ENCODE measurements at places on chromosomes 3 and 15.

DNA sequence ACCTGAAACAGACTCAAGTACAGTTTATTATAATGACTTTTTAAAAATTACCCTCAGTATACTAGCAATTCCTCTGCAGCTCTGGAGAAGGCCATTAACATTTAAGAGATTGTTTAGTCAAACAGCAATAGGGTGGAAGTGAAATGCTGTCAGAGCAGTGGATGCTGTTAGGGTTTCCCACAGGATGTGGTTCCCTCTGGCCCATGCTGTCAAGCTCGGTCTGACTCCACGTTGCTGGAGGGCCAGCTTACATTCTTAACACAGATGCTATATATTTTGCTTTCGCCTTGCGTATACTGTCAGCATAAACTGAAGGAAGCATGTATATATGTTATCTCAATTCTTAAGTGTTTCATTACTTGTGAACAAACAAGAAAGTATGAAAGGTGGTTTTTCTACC lies 231.1 kb upstream of the COL8A1 start:
- no peak overlapping the region for H3K4me3 ChIP-seq
- peaks cover 10% of the 10 kb centered on the region for H3K4me1 ChIP-seq
- H3K27ac ChIP-seq = no peak overlapping the region
- H3K27me3 ChIP-seq = no peaks in the 10 kb centered on the region

DNA sequence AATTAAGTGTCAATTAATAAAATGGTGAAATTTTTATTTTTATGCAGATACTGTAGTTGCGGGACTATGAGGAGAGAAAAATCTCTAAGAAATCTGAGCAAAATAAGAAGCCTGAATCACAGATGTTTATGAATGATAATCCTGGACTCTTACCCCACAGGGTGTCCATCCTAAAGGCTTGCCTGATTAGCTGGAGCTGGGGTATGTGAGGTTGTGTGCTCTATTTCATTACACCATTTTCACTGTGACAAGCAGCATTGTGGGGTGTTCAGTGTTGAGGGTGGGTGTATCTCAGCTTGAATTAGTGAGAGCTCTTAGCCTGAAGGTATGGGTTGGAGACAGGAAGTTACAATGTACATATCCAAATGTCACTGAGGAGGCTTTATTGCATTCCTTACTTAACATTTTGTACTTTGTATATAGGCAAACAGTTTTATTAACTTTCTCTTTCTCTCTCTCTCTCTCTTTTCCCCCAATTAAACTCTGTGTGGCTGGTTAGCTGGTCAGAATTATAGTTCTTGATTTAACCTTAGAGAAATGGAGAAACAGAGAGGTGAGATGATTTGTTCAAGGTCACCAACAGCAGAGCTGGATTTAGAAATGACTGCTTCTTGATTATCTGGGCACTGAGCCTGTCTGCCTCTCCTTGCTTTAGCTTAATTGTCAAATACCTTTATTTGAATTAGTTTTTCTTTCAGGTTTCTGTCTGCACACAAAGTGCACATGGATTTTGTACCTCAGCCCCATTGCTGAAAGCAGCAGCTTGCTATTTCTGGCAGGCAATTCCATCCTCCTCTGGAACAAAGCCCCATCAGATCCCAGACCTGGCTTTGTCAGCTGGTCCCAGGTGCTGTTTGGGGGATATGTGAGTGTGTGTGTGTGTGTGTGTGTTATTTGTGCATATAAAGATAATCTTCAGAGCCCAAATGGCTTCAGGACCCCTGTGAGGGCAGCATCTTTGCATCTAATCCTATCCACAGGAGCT lies 35.8 kb downstream of the GJD2 start:
- H3K27ac ChIP-seq = peak overlapping the region; percentile 29
- H3K4me3 ChIP-seq = no peak overlapping the region
- H3K36me3 ChIP-seq = no peaks in the 10 kb centered on the region
- DNase-seq = no peak
- H3K4me1 ChIP-seq = peaks cover 6% of the 10 kb centered on the region

DNA sequence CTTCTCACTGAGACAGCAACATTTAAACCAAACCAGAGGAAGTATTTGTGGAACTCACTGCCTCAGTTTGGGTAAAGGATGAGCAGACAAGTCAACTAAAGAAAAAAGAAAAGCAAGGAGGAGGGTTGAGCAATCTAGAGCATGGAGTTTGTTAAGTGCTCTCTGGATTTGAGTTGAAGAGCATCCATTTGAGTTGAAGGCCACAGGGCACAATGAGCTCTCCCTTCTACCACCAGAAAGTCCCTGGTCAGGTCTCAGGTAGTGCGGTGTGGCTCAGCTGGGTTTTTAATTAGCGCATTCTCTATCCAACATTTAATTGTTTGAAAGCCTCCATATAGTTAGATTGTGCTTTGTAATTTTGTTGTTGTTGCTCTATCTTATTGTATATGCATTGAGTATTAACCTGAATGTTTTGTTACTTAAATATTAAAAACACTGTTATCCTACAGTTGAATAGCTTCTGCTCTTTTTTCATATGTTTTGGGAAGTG lies 23.3 kb downstream of the CLDN18 start:
- DNase-seq = no peak
- no peak overlapping the region for H3K4me3 ChIP-seq
- no peak overlapping the region for H3K27ac ChIP-seq
- H3K36me3 ChIP-seq = peaks cover 6% of the 10 kb centered on the region

DNA sequence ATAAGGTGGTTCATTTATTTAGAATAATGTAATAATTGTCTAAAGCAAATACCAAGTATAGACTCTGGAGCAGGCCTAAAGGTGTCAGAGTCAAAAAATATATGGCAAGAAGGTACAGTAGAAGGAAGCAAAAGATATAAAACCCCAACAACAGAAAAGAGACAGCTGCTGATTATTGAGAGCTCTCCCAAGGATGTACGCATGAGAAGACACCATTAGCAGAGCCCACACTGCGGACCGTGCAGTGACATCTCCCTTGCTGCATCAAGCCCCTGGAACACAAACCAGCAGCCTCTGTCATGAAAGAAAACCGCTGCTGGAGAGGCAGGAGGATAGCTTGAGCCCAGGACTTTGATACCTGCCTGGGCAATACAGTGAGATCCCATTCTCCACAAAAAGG lies 18.0 kb upstream of the SLC6A20 start:
- H3K27me3 ChIP-seq = no peaks in the 10 kb centered on the region
- DNase-seq = no peak
- no peak overlapping the region for H3K27ac ChIP-seq
- H3K4me3 ChIP-seq = no peak overlapping the region
- H3K36me3 ChIP-seq = no peaks in the 10 kb centered on the region
- H3K4me1 ChIP-seq = no peaks in the 10 kb centered on the region

DNA sequence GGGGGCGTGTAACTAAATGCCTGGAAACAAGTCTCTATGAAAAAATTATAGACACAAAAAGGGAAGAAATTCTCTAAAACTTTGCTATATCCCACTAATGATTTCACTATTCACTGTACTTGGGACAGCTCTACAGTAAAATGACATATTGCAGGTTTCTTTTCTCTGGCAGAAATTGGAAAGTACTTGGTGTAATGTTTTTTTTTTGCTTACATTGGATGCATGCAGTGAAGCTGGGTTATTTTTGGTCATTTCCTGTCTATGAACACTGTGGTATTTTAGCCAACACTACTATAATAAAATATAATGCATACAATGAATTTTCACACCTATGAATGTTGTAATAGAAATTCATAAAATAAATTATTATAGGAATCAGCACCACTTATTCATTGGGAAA lies 109.7 kb downstream of the LRRC49 start:
- H3K4me3 ChIP-seq = no peak overlapping the region
- no peaks in the 10 kb centered on the region for H3K27me3 ChIP-seq
- no peak overlapping the region for H3K27ac ChIP-seq
- H3K4me1 ChIP-seq = no peaks in the 10 kb centered on the region
- no peak for DNase-seq

DNA sequence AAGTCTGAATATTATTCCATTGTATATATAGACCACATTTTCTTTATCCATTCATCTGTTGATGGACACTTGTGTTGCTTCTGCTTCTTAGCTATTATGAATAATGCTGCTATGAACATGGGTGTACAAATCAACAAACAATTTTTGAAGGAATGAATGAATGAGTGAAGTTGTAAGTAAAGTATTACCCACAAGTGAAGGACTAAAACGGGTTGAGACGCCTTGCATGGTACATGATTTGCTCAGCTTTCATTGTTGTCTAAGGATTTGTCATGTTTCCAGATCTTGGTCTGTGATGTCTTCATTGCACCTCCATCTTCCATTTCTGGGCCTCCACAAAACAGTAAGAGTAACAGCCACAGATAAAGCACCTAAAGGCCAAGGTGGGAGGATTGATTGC lies 20.5 kb downstream of the IFT122 start:
- H3K4me1 ChIP-seq = no peaks in the 10 kb centered on the region
- DNase-seq = no peak
- H3K4me3 ChIP-seq = no peak overlapping the region
